ENCODE measurements at places on chromosomes 12 and 14. TPM values are rescaled to one million over a fixed set of nuclear protein-coding genes. Genes with fewer than 3 reads are reported as not detected.
A peak's percentile ranks its signal among the peaks of the same experiment; 100 is the strongest.

HEBP1 gene
- total RNA-seq, result 56.7 TPM

FGF6 gene
- total RNA-seq, result not detected

DNA sequence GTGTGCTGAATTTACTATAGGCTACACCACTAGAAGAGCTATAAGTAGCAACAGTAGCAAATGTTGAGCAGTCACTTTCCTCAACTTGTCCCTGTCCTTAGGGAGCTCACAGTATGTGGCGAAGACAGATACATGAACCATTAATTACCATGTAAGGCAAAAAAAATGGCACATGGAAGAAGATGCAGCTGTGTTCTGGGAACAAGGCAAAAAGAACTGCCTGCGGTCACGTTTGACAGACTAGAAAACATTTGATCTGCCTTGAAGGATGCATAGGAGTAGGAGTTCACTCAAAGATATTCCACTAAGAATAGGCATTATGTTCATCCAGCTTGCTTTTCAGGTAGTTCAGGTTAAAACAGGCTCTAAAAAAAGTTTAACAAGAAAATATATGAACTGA is 46.5 kb upstream of the IFNG-AS1 start:
- DNase-seq, result no peak
- H3K4me3 ChIP-seq, result no peak overlapping the region

DNA sequence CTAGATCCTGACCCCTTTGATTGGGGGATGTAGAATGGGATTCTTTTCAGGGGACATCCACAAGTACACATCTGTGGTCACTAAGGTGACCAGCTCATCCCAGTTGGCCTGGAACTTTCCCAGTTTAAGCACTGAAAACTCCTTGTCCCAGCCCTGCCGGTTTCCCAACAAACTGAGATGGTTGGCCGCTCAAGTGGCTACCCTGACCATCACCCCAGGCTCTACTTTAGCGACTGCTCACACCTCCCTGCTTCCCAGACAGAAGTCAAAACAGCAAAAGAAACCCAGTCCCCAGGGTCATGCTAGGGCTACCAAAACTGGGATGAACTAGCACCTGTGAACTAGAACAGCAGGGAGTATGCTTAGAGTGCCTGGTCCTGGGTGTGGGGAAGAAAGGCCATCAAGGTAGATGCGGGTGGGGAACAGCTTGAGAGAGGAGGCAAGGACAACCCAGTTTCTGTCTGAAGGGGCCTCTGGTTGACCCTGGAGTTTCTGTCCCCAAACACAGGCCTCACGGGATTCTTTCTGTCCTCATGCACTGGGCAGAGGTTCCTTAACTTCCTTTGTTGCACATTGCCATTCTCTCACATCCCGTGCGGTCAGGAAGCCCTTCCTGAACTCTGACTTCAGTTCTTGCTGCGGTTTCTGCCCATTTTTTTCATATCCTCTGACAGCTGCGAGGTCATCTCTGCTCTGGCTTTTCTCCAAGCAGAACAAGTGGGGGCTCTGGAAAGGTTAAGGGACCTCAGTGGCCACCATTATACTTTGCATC is 1.6 kb downstream of the LTB4R start:
- no peak overlapping the region for H3K27ac ChIP-seq
- peaks cover 3% of the 10 kb centered on the region for H3K36me3 ChIP-seq
- no peak for DNase-seq
- H3K4me3 ChIP-seq, result no peak overlapping the region

DNA sequence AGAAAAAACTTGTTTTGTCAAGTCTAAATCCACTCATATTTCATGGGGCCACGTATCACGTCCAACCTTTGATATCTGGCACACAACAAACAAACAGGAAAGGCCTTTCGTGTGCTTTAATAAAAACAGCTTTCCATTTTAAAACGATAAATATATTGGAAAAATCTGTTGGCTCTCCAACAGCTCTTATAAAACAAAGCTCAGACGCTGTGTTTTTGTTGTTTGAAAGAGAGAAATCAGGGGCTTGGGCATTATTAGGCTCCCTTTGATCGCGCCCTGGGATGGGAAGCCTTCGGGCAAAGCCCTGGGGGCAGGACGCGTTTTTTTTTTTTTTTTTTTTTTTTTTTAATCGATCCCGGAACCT is 429 bp upstream of the PLEKHA5 start:
- no peaks in the 10 kb centered on the region for H3K27me3 ChIP-seq
- peaks cover 27% of the 10 kb centered on the region for H3K4me1 ChIP-seq
- DNase-seq, result no peak
- peaks cover 16% of the 10 kb centered on the region for H3K36me3 ChIP-seq

DNA sequence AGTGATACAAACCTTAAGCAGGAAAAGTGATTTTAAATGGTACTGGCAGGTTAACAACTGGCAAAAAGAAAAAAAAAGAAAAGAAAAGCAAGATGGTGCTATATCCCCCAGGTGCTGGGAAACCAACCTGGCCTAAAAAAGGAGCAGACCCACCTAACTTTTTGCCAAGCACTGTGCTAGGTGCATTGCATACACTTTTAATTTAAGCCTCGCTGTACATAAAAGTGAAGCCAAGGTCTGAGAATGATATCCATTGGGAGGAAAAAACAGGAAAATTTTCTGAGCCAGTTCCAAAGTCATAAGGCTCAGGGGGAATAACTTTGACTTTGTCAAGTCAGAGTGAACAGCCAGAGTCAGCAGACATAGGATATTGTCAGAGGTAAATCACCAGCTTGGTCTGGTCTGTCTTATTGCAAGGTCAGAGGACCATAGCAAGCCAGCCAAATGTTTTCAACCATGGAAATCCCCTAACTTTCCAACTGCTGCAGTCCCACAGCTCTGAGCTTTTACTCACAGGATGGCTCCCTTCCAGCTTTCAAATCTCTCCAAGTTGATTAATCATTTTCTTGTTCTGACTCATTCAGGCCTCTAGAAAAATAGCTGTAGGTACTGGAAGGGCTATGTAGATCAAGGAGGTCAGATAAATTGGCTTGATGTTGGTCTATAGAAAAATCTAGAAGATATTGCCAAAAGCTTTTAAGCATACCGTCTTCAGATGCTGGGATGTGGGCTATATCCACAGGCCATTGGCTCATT is 412.9 kb downstream of the RAD51B start:
- no peak overlapping the region for H3K4me3 ChIP-seq
- no peaks in the 10 kb centered on the region for H3K36me3 ChIP-seq
- H3K27ac ChIP-seq, result no peak overlapping the region
- no peak for DNase-seq
- H3K4me1 ChIP-seq, result peaks cover 16% of the 10 kb centered on the region

GRCh38 chr12:22543246-22544037 is 900 bp downstream of the C2CD5 start:
- peak overlapping the region; percentile 86 for H3K4me3 ChIP-seq
- no peaks in the 10 kb centered on the region for H3K27me3 ChIP-seq
- no peak for DNase-seq
- H3K36me3 ChIP-seq, result peaks cover 16% of the 10 kb centered on the region
- H3K4me1 ChIP-seq, result peaks cover 42% of the 10 kb centered on the region

GRCh38 chr12:6468283-6468575 is 2.2 kb downstream of the VAMP1 start:
- peaks cover 7% of the 10 kb centered on the region for H3K36me3 ChIP-seq
- H3K27me3 ChIP-seq, result no peaks in the 10 kb centered on the region
- no peak overlapping the region for H3K27ac ChIP-seq
- H3K4me3 ChIP-seq, result no peak overlapping the region

GRCh38 chr12:85509857-85510256 is 229.8 kb downstream of the ALX1 start:
- no peak overlapping the region for H3K4me3 ChIP-seq
- H3K27ac ChIP-seq, result no peak overlapping the region
- no peaks in the 10 kb centered on the region for H3K4me1 ChIP-seq
- peaks cover 4% of the 10 kb centered on the region for H3K27me3 ChIP-seq
- DNase-seq, result no peak
- no peaks in the 10 kb centered on the region for H3K36me3 ChIP-seq

TMTC1 gene
- 35.3 TPM for total RNA-seq

C12orf50 gene
- total RNA-seq, result not detected

FAM90A1 gene
- total RNA-seq, result not detected

DNA sequence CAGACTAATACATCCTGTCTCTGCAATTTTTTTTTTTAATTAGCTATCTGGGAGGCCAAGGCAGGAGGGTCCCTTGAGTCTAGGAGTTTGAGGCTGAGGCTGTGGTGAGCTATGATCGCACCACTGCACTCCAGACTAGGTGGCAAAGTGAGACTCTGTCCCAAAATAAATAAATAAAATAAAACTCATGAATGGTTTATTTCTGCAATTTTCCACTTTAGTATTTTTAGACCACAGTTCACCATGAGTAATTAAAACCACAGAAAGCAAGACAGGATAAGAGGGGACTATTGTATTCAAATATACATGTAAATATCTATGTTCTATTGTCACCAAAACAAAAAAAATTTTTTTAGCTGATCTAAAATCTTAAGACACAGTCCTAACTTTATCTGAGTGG is 17.8 kb downstream of the TAOK3 start:
- H3K27me3 ChIP-seq, result no peaks in the 10 kb centered on the region
- peaks cover 51% of the 10 kb centered on the region for H3K4me1 ChIP-seq
- no peaks in the 10 kb centered on the region for H3K36me3 ChIP-seq

KIF26A gene
- 4.5 TPM for total RNA-seq

GRCh38 chr12:28993720-28994119 is 155.4 kb upstream of the FAR2 start:
- peaks cover 3% of the 10 kb centered on the region for H3K4me1 ChIP-seq
- H3K36me3 ChIP-seq, result no peaks in the 10 kb centered on the region
- DNase-seq, result no peak

PTHLH gene
- total RNA-seq, result 0.44 TPM

GRCh38 chr12:113845900-113846674 is 120.0 kb downstream of the RBM19 start:
- H3K4me3 ChIP-seq, result no peak overlapping the region
- peaks cover 14% of the 10 kb centered on the region for H3K36me3 ChIP-seq
- DNase-seq, result no peak
- no peak overlapping the region for H3K27ac ChIP-seq

GRCh38 chr12:108378926-108379325 is 39.8 kb upstream of the CMKLR1 start:
- H3K27me3 ChIP-seq, result peaks cover 12% of the 10 kb centered on the region
- no peak for DNase-seq
- H3K4me1 ChIP-seq, result peaks cover 9% of the 10 kb centered on the region
- no peak overlapping the region for H3K27ac ChIP-seq
- H3K36me3 ChIP-seq, result no peaks in the 10 kb centered on the region
- no peak overlapping the region for H3K4me3 ChIP-seq

DNA sequence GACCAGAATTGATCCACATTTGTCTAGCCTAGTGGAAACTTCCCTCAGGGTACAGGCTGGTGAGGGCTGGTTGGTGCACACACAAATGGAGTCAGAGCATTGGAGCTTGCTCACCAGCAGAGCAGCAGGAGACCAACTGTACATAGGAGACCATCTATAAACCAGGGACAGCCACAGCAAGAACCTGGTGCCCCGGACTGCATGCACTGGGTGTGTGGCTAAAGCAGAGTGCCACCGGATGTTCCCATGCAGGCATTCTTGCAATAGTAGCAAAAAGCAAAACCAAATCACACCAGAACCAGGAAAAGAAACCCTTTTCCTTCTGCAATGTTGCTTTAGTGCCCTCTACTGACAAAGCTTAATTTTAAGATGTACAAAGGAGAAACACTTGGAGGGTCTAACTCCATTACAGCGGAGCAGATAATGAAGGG is 136.4 kb downstream of the MDGA2 start:
- H3K4me3 ChIP-seq, result no peak overlapping the region
- H3K4me1 ChIP-seq, result peaks cover 2% of the 10 kb centered on the region
- no peaks in the 10 kb centered on the region for H3K36me3 ChIP-seq
- no peak for DNase-seq
- H3K27me3 ChIP-seq, result peaks cover 7% of the 10 kb centered on the region

- peak overlapping the region; percentile 64 for H3K27ac ChIP-seq
- H3K4me1 ChIP-seq, result peaks cover 26% of the 10 kb centered on the region
- DNase-seq, result no peak
- no peaks in the 10 kb centered on the region for H3K36me3 ChIP-seq
- peaks cover 8% of the 10 kb centered on the region for H3K27me3 ChIP-seq
- peak overlapping the region; percentile 92 for H3K4me3 ChIP-seq
Observed at GRCh38 chr14:72894623-72895378, 900 bp upstream of the DPF3 start.

DNA sequence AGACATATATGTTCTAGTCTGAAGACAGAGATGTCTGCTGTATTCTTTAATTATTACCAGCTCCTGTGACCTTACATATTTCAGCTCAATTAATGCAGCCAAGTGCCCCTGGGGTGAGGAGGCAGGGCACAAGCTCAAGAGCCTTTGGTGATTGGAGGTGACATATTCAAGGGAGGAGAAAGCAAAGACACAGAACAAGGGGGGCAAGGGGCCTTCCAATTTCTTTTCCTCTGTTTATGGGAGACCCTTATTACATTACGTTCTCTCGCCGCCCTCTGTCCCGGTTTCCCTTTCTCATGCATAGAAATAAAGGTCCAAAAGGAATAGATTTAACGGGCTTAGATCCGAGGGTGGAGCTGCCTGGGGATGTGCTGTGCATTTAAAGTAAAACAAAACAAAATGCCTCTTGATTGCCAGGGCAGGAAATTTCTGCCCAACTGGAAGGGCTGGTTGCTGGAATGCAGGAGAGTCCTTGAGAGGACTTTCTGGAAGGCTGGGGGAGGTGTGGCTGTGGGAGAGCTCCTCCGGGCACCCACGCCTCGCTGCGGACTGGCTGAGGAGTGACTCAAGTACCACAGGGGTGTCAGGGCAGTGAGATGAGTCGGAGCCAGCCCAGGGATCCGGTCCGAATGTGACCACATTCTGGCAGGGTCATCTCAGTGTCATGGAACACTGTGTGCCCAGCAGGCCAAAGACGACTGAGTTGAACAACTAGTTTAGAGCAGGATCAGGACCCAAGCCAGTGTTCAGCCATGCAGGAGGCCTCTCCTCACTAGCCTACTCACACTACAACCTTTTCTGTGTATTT is 32.1 kb upstream of the GSG1 start:
- DNase-seq, result peak; percentile 89
- H3K27me3 ChIP-seq, result no peaks in the 10 kb centered on the region
- no peaks in the 10 kb centered on the region for H3K36me3 ChIP-seq
- H3K4me3 ChIP-seq, result peak overlapping the region; percentile 33
- peak overlapping the region; percentile 96 for H3K27ac ChIP-seq

ATN1 gene
- total RNA-seq, result 117 TPM

GRCh38 chr12:47715393-47715876 is 9.6 kb upstream of the RPAP3 start:
- no peak overlapping the region for H3K27ac ChIP-seq
- H3K4me3 ChIP-seq, result no peak overlapping the region
- DNase-seq, result peak; percentile 85
- peaks cover 1% of the 10 kb centered on the region for H3K36me3 ChIP-seq
- H3K27me3 ChIP-seq, result no peaks in the 10 kb centered on the region
- H3K4me1 ChIP-seq, result peaks cover 24% of the 10 kb centered on the region

DNA sequence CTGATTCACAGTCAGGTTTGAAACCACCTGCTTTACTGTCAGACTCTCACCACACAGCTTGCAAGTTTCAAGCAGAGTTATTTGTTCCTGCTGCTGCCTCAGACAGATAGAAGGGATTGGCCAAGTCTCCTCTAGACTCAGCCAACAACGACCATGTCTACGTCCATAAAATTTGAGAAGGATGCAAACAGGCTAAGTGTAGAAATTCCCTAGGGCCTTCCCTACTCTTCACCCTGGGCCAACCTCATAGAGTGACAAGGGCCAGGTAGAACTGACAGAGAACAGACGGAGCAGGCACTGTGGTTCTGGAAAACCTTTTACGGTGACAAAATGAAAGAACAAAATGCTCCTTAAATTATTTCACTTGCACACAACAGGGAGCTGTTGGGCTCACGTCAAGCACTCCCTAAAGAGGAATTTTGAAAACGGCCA is 39.5 kb downstream of the CLIP1 start:
- H3K36me3 ChIP-seq, result peaks cover 16% of the 10 kb centered on the region
- no peaks in the 10 kb centered on the region for H3K27me3 ChIP-seq
- H3K27ac ChIP-seq, result no peak overlapping the region
- H3K4me3 ChIP-seq, result no peak overlapping the region
- no peak for DNase-seq
- H3K4me1 ChIP-seq, result peaks cover 13% of the 10 kb centered on the region
